ENCODE measurements at places on chromosomes 6 and 20.

GRCh38 chr6:10297832-10298231, 117.0 kb downstream of the TFAP2A start:
- no peaks in the 10 kb centered on the region for H3K36me3 ChIP-seq
- no peak for DNase-seq
- H3K27ac ChIP-seq, result no peak overlapping the region
- H3K27me3 ChIP-seq, result no peaks in the 10 kb centered on the region

DNA sequence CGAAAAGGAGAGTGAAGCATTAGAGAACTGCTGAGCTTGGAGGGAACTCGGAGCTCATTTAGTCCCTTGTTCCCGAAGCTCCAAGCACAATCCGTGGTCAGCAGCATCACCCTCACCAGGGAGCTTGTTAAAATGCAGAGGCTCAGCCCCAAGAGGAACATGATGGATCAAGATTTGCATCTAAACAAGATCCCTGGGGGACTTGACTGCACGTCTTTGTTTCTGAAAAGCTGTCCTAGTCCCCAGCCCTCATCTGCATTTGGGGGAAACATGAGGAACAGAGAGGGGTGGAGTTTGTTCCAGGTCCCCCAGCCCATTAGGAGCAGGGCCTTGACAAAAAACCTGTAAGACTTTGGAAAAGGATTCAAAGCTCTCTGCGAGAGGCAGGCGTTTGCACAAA, 4.1 kb upstream of the LBP start:
- H3K4me1 ChIP-seq, result no peaks in the 10 kb centered on the region
- H3K4me3 ChIP-seq, result no peak overlapping the region
- H3K27me3 ChIP-seq, result peaks cover 9% of the 10 kb centered on the region
- no peak for DNase-seq
- H3K36me3 ChIP-seq, result no peaks in the 10 kb centered on the region

- no peak overlapping the region for H3K27ac ChIP-seq
- no peaks in the 10 kb centered on the region for H3K27me3 ChIP-seq
- no peak for DNase-seq
- H3K36me3 ChIP-seq, result no peaks in the 10 kb centered on the region
Measured at GRCh38 chr6:129753422-129753821, 43.4 kb upstream of the ARHGAP18 start.

DNA sequence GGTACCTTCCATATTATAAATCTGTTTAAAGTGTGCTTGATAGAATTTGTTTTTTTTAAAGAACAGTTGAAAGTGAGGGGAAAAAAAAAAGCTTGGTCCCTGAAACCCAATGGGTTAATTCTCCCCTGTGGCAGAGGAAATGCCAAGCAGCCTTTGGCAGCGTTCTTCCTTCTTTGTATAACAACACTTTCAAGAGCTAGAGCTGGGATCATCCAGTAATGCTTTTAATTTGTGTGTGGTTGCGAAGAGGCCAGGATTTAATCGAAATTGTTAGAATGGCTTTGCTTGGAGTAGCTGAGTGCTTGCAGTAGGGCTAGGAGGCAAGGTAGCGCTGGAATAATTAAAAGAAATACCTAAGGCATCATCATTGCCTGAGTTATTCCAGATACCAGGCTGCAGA, 692.0 kb downstream of the DHX35 start:
- H3K27me3 ChIP-seq, result no peaks in the 10 kb centered on the region
- H3K27ac ChIP-seq, result no peak overlapping the region
- no peak for DNase-seq
- no peaks in the 10 kb centered on the region for H3K4me1 ChIP-seq
- no peaks in the 10 kb centered on the region for H3K36me3 ChIP-seq

DNA sequence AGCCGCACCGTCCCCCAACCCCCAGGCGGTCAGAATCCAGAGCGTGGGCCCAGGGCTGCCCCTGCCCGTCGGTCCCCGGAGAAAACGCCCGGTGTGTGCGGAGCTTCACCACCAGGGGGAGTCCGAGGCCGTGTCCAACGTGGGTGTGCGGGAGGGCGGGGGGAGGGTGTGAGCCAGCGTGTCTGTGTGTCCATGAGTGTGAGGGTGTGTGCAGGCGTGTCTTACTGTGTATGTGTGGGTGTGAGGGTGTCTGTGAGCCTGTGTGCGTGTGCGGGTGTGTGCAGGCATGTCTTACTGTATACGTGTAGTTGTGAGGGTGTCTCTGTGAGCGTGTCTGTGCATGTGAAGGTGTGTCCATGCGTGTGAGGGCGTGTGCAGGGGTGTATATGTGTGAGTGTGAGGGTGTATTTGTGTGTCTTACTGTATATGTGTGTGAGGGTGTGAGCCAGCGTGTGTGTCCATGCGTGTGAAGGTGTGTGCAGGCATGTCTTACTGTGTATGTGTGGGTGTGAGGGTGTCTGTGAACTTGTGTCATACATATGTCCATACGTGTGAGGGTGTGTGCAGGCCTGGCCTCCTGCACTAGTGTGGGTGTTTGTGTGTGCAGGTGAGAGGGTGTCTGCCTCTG, 24.6 kb upstream of the GATA5 start:
- H3K4me3 ChIP-seq, result no peak overlapping the region
- peak; percentile 95 for DNase-seq
- no peaks in the 10 kb centered on the region for H3K27me3 ChIP-seq
- no peaks in the 10 kb centered on the region for H3K36me3 ChIP-seq
- no peak overlapping the region for H3K27ac ChIP-seq

- H3K27ac ChIP-seq, result no peak overlapping the region
- no peak for DNase-seq
- H3K4me1 ChIP-seq, result peaks cover 8% of the 10 kb centered on the region
- no peaks in the 10 kb centered on the region for H3K36me3 ChIP-seq
Measured at GRCh38 chr6:160274871-160275510, 16.4 kb upstream of the SLC22A2 start.

DNA sequence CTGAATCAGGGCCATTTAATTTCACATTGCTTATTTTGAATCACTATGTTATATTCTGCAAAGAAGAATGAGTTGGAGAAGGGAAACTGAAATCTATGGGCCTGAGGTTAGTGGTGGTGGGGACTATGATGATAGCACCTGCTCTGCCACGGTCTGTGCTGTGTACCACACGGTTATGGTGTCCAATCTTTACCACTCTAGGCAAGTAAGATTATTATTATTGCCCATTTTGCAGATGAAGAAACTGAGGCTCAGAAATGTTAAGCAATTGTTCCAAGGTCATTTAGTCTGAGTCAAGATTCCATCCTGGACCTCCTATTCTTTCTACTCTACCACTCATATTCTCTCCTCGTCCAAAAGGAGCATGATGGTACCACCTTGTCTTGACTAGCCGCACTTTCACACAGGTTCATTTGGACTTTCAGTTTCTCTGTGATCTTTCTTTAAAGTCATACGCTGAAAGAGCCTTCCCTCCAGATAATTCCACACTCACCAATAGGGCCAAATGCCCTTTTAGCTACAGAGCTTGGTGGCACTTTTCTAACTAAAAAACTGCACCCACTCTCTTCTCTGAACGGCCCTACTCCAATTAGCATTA, 56.2 kb downstream of the GFOD1 start:
- no peak overlapping the region for H3K27ac ChIP-seq
- no peak for DNase-seq
- peaks cover 57% of the 10 kb centered on the region for H3K4me1 ChIP-seq
- no peaks in the 10 kb centered on the region for H3K27me3 ChIP-seq

DNA sequence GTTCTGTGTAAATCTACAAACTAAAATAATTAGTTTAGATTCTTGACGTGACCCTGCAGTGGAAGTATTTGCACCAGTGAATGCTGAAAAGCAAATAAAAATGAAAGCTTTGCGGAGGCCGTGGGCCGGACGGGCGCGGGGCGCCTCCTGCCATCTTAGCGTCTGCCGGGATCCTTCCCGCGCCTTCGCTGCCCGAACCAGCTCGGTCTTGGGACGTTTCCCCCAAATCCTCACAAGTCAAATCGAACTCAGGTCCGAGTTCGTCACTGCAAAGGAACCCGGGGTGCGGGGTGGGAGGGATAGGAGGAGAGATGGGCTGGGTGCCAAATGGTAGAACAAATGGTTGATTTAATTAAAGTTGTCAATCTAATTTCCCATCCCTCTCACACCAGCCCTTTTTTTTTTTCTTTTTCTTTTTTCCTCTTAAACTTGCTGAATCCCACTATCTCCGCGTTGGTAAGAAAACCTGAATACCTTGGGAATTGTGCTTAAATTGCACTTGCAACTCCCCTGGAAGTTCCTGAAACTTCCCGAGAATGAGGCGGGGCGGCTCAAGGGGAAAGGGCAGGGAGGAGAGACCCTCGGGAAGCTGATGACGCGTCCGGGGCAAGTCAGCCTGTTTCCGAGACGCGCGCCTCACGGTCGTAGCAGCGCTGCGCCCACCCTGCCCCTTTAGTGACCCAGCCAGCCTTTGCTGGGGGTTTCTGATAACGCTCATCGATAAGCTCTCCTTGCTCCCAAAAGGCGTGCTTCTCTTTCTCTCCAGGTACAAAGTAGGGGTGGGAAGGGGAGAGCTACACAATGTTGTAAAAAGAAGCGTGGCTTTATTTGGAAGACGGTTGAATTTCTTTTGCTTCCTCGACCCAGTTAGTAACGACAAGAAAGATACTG, 1.8 kb downstream of the GJA1 start:
- H3K4me3 ChIP-seq, result peak overlapping the region; percentile 81
- H3K27me3 ChIP-seq, result no peaks in the 10 kb centered on the region
- H3K27ac ChIP-seq, result peak overlapping the region; percentile 94

GRCh38 chr20:20360464-20360863, 7.4 kb upstream of the INSM1 start:
- H3K4me3 ChIP-seq, result no peak overlapping the region
- H3K27ac ChIP-seq, result no peak overlapping the region
- peaks cover 22% of the 10 kb centered on the region for H3K27me3 ChIP-seq
- no peak for DNase-seq

GRCh38 chr20:24446811-24447210, 22.6 kb upstream of the SYNDIG1 start:
- H3K27ac ChIP-seq, result no peak overlapping the region
- DNase-seq, result no peak
- H3K27me3 ChIP-seq, result no peaks in the 10 kb centered on the region
- no peak overlapping the region for H3K4me3 ChIP-seq
- H3K36me3 ChIP-seq, result no peaks in the 10 kb centered on the region

DNA sequence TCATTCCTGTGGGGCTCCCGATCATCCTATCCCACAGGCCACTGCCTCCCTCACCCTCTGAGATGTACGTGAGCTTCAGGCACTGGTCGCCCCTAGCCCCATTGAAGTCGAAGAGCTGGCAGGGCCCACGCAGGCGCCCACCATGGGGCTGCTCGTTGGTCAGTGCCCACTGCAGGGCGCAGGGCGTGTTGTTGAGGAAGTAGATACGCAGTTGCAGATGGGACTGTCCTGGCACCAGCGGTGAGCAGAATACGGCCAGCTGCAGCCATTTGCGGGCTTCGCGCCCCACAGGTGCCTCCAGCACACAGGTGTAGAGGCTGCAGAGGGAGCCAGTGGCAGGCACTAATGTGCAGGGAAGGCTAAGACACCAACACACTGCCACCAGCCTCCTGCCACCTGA, 6.2 kb downstream of the UNC5CL start:
- no peaks in the 10 kb centered on the region for H3K36me3 ChIP-seq
- no peak overlapping the region for H3K4me3 ChIP-seq
- peaks cover 12% of the 10 kb centered on the region for H3K4me1 ChIP-seq
- H3K27ac ChIP-seq, result no peak overlapping the region

GRCh38 chr6:89121934-89122333, 4.1 kb upstream of the SRSF12 start:
- H3K27ac ChIP-seq, result no peak overlapping the region
- DNase-seq, result no peak
- H3K36me3 ChIP-seq, result no peaks in the 10 kb centered on the region
- H3K4me1 ChIP-seq, result peaks cover 15% of the 10 kb centered on the region

DNA sequence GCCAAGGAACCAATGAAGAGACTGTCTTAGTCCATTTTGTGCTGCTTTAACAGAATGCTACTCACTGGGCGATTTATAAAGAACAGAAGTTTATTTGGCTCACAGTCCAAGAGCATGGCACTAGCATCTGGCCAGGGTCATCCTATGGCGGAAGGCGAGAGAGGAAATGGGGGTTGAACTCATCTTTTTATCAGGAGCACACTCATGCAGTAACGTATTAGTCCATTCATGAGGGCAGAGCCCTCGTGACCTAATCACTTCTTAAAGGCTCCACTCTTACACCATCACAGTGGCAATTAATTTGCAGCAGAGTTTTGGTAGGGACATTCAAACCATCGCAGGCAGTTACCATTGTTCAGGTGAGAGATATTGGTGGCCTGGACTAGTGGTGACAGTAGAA, 8.5 kb downstream of the ARFGEF2 start:
- no peak overlapping the region for H3K4me3 ChIP-seq
- peaks cover 58% of the 10 kb centered on the region for H3K4me1 ChIP-seq
- no peak for DNase-seq
- H3K27me3 ChIP-seq, result no peaks in the 10 kb centered on the region
- H3K27ac ChIP-seq, result peak overlapping the region; percentile 72

- H3K27me3 ChIP-seq, result no peaks in the 10 kb centered on the region
- H3K36me3 ChIP-seq, result no peaks in the 10 kb centered on the region
- no peak for DNase-seq
- H3K4me1 ChIP-seq, result no peaks in the 10 kb centered on the region
- no peak overlapping the region for H3K27ac ChIP-seq
- H3K4me3 ChIP-seq, result no peak overlapping the region
Measured at GRCh38 chr6:145143379-145143778, 591.9 kb downstream of the EPM2A start.

DNA sequence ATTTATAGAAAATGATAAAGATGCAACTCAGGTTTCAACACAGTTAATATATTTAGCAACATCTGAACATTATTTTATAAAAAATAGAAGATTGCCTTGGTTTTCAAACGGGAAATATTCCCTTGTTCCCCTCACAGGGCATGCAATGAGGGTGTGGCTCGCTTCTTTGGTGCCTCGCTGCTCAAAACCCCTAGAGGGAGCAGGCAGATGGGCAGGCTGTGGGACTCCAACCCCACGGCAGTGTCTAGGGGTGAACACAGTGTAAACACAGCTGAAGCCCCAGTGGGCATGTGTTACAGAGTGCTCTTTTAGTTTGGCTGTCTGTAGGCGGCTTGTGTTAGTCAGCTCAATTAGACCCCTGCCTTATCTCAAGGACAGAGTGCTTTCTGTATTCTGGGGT, 560.8 kb upstream of the IMPG1 start:
- H3K36me3 ChIP-seq, result no peaks in the 10 kb centered on the region
- no peak overlapping the region for H3K4me3 ChIP-seq
- H3K27me3 ChIP-seq, result no peaks in the 10 kb centered on the region
- H3K4me1 ChIP-seq, result no peaks in the 10 kb centered on the region
- no peak overlapping the region for H3K27ac ChIP-seq

DNA sequence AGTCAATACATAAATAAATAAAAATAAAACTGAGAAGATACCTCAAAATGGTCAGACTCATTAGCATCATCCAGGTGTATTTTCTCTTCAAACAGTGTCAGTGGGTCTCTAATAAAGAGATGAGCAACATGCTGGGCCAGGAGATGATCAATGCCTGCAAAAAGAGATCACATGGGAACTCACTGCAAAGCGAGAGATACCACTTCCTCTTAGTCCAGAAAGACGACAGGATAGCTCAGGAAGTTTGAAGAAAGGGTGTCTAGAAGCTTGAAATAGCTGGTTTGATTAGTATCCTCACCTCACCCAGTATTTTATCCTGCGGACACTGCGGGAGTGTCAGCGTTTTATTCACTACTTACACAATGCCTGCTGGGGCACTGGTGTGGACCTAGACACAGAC, 38.0 kb downstream of the GCLC start:
- H3K27ac ChIP-seq, result no peak overlapping the region
- H3K36me3 ChIP-seq, result peaks cover 89% of the 10 kb centered on the region
- no peak overlapping the region for H3K4me3 ChIP-seq
- DNase-seq, result no peak

GRCh38 chr6:130514712-130515111, 148.9 kb downstream of the TMEM200A start:
- no peak overlapping the region for H3K27ac ChIP-seq
- DNase-seq, result no peak
- no peaks in the 10 kb centered on the region for H3K27me3 ChIP-seq

- no peak overlapping the region for H3K4me3 ChIP-seq
- no peaks in the 10 kb centered on the region for H3K4me1 ChIP-seq
- no peaks in the 10 kb centered on the region for H3K36me3 ChIP-seq
- H3K27ac ChIP-seq, result no peak overlapping the region
Measured at GRCh38 chr6:7939184-7939863, 28.7 kb upstream of the TXNDC5 start.

All from esophagus muscularis mucosa (tissue), 4 donors.